ENCODE measurements at places on chromosomes 5 and 9.

GRCh38 chr5:81065492-81065891 is 105.3 kb downstream of the RASGRF2 start:
- DNase-seq = no peak

- DNase-seq = no peak
Measured at GRCh38 chr5:34656001-34656699, at the start of gene RAI14. Gene RAI14 (plus strand): TSS chr5:34656328. CDS start chr5:34686920, 30,592 bp downstream.

DNA sequence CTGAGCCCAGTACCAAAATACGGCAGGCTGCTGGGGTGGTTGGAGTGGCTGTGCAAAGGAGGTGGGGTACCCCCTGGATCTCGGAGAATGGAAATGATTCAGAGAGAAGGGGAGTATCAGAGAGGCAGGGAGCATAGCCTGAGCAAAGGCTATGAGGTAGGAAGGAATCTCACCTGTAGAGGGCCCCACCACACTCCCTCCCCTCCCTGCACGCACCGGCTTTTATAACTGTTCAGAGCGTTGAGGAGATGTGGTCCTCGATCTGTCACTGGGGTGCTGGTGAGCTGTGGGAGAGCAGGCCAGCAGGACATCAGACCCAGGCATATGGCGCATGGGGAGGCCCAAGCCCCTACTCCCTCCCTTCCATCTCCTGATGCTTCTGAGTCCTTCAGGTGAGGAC is 13.2 kb downstream of the PHF19 start:
- DNase-seq = no peak

DNA sequence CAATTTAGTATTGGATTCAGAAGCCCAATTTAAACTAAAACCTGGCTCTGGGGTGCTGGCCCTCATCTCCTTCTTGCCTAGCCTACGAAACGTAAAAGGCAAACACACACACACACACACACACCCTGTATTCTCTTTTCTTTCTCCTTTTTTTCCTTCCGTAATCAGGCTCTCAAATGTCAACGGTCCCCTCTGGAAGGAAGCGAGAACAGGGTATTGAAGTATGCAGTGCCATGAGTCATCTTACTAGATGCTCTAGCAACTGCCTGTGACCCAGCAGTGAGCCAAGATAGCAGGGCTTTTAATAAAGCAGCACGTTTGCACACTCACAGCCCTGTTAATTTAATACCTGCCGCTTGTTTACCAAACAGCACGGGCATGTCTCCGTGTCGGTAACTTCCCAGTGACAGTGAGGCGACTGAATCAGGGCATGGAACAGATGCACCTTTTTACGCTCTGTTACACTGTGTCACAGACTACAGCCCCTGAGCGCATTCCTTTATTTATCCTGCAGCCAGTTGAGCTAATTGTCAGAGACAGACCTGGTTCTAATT is 243.8 kb downstream of the BNC2 start:
- DNase-seq = no peak

DNA sequence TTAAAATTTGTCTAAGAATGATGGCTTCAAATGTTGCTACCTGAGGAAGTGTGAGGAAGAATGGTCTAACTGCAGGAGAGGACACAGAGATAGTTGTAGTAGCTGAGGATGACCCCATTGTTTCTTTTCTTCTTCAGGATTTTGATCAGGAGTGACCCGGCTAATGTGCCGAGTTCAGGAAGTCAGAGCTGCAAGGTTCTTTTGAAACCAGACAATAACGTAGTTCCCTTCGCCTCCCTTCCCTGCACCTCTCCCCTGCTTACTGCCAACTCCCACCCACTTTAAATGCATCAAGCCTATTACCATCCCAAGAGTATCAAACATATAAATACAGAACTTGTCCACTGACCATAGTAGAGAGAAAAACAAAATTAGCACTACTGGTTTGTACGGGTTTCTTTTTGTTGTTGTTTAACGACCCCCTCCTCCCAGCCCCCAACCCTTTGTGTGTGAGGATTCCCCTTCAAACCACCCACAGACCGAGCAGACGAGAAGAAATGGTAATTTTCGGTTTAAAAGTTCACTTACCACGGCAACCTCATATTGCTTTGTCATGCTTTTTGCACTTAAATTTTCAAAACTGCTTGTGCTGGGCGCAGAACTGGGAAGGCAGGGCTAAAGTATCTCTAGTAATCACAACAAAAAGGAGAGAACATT is 23.5 kb upstream of the ELAVL2 start:
- no peak for DNase-seq

- DNase-seq = no peak
Measured at GRCh38 chr9:129182625-129183494, 4.8 kb upstream of the IER5L start.

DNA sequence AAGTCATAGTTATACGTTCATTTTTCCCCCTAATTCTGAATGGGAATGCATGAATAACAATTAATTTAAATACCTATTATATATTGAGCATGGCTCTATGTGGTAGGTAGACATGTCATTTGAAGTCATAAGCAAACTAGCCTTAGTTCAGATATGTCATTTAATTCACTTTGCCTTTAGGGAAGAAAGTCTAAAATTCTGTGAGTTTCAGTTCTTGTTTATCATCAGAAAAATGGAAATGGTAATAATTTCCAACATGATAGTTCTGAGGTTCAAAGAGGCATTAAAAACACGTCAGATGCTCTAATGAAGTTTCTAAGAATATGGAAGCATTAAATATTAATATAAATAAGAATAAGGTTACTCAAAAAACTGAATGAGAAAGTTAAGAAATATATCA is 13.1 kb upstream of the ANXA1 start:
- DNase-seq = no peak

Data from GM12878 (cell line).